ENCODE measurements at places on chromosomes 16 and 17.
A peak's percentile ranks its signal among the peaks of the same experiment; 100 is the strongest.

DNA sequence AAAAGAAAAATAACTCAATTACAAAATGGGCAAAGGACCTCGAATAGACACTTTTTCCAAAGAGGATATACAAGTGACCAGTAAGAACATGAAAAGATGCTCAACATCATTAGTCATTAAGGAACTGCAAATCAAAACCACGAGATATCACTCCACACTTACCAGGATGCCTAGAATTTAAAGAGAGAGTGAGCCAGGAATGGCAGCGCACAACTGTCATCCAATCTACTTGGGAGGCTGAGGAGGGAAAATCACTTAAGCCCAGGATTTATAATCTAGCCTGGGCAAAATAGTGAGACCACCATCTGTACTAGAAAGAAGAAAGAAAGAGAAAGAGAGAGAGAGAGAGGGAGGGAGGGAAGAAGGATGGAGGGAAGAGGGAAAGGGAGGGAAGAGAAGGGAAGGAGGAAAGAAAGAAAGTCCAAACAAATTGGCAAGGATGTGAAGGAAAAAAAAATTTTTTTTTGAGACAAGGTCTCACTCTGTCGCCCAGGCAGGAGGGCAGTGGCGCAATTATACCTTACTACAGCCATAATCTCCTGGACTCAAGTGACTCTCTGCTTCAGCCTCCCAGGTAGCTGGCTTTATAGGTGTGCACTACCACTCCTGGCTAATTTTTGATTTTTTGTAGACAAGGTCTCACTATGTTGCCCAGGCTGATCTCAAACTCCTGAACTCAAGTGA is 22.6 kb downstream of the TBX2 start:
- DNase-seq: no peak

DNA sequence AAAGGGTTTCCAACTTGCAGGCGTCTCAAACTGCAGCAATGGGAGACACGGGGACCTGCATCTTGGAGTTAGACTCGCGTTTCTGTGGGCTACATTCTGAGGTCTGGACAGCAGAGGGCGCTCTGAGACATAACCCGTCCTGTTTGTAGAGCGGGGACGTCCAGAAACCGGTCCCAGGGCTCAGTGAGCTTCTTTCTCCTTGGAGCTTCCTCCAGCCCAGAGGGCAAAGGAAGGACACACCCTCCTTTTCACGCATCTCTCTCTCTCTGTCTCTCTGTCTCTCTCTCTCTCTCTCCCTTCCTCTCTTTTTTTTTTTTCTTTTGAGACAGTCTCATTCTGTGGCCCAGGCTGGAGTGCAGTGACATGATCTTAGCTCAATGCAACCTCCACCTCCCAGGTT is 19.8 kb downstream of the COX4I1 start:
- DNase-seq: peak; percentile 78

DNA sequence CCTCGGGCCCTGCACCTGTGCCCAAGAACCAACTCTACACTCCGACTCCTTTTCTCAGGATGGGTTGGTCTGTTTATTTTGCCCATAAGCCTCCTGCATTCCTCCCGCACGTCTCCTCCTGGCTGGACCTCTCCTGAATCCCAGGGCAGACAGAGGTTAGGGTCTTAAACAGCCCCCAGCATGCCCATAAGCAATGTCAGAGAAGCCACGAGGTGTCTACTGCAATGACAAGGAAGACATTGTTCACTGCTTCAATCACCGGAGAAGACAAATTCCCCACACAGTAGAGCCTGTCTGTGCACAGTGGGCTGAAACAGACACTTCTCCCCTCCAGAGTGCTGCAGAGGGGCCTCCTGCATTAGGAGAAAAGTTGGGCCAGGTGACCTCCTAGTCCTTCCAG is 230.6 kb upstream of the RPL38 start:
- DNase-seq: no peak

DNA sequence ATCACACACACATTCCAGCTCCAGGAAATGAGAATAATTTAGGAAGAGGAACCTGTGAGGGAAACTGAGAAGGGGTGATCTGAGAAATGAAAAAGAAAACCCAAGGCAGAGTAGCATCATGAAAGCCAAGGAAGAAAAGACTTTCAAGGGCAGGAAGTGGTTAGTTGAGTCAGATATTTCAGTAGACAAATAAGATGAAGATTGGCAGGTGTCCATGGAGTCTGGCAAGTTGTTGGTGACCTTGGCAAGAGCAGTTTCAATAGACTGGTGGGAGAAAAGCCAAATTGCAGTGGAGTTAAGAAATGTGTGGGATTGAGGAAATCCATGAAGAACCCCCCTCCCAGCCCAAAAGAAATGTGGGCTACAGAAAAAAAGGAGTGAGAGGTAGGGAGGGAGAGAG is 10.7 kb downstream of the GNAO1 start:
- DNase-seq: peak; percentile 24

GRCh38 chr16:11361701-11362451 is 16.6 kb downstream of the RMI2 start:
- DNase-seq: peak; percentile 33

DNA sequence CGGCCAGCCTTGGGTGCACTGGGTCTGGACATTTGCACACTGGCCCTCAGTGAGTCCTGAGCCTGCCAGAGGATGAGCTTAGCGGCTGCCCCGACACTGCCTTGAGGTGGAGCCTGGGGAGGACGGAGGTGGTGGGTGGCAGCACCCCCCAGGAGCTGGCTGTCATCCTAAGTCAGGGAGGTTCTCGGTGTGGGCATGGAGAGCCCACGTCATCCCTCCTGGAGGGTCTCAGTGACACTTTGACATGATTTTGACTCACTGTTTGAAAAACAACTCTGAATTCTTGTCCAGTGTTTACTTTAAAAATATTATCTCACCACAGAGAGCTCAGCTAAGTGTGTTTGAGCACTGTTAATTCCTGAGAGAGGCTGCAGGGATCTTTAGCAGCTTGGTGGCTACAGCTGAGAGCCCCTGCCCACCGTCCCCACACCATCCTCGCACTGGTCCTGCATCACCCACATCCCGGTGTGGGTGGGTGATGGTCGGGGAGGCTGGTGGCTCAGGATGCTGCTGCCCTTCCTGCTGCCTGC is 63.1 kb downstream of the BANP start:
- no peak for DNase-seq

- DNase-seq: no peak
Observed at GRCh38 chr16:49959552-49960277, 65.3 kb upstream of the CNEP1R1 start.

- DNase-seq: no peak
Observed at GRCh38 chr16:31335431-31335830, 19.5 kb upstream of the ITGAX start.

GRCh38 chr17:40937384-40937819 is at the start of gene KRT23:
Gene KRT23, minus strand, starts transcription at chr17:40937646. Its CDS starts 1,043 bp downstream, at chr17:40936603.
- no peak for DNase-seq

- no peak for DNase-seq
Observed at GRCh38 chr17:7850701-7851437, 4.0 kb upstream of the TMEM88 start.

- DNase-seq: no peak
Observed at GRCh38 chr16:24541233-24541933, 2.0 kb downstream of the RBBP6 start.

GRCh38 chr16:57815987-57816745 is 13.9 kb upstream of the KIFC3 start:
- DNase-seq: peak; percentile 40
